Left lobe of liver (tissue), 2 donors: ENCODE measurements at places on chromosomes 2 and 18. TPM values are rescaled to one million over a fixed set of nuclear protein-coding genes. Genes with fewer than 3 reads are reported as not detected.

The RASGRP3 gene
- 3.8 TPM for total RNA-seq

The REG3A gene
- total RNA-seq: 0.45 TPM

DNA sequence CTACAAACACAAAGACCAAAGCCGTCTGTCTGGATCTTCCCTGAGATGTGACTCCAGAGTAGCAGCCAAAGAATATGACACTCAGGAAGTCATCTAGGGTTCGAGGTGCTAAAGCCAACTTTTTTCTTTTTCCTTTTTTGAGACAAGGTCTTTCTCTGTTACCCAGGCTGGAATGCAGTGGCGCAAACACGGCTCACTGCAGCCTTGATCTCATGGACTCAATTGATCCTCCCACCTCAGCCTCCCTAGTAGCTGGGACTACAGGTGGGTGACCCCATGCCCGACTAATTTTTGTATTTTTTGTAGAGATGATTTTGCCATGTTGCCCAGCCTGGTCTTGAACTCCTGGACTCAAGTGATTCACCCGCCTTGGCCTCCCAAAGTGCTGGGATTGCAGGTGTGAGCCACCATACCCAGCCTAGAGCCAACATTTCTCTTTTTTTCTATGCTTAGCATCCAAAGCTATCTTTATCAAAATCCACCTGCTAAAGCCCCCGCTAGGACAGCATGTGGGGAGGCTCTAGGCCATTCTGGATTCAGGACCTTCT is 92.8 kb downstream of the TMEM17 start:
- DNase-seq: no peak

DNA sequence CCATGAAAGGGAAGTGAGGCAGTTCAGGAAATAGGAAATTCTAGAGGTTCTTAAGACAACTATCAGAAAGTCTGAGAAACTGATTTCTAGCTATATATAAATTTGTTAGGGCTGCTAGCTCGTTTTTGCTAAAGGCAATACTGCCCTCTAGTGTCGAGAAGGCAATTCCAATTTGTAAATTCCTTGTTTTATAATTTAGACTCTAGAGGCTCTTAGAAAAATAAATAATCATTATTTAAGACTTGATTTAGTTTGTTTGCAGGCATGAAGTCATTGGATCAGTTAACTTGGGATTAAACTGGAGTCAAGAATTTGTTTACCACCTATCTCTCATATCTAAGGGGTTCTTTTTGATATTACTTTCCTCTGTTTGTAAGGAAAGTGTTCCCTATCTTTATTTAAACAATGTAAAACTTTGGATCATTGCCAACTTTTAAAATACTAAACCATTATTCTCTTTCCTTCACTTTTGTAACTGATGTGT is 66.2 kb downstream of the ACVR2A start:
- DNase-seq: no peak

GRCh38 chr2:113324684-113325160 is 46.0 kb upstream of the PAX8 start:
- peak; percentile 62 for DNase-seq

- no peak for DNase-seq
Measured at GRCh38 chr2:165961818-165962217, 8.2 kb upstream of the TTC21B start.

DNA sequence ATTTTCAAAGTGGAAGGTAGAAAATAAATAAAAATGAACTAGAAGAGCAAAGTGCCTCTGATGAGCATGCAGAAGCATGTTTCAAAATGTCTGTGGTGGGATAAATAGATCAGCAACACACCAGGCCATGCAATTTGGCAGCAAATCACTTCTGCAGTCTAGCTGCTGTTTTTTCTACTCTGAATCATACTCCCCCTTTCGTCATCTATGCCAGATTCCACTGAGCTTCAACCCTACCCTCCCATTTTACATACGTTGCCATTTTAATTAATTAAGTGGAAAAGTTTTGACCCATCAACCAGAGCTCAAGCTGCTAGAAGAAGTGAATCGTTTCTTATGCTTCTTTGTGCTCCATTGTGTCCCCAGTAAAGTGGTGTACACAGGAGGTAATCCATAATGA is 79.3 kb downstream of the NRXN1 start:
- DNase-seq: no peak

DNA sequence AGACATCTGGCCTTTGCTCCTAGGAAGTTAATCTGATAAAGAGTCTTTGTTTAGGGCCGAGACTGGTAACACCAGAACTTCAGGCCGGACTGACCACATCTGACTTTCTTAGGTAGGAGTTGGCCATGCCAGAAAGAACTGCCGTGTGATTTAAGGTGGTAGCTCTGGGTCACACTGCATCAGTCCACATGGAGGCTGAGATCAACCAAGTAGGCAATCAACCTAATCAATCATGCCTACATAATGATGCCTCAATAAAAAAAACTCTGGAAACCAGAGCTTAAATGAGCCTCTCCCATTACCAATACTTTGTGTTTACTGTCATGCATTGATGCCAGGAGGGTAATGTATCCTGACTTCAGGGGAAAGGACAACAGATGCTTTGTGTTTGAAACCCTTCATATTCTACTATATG is 44.1 kb upstream of the ORC2 start:
- no peak for DNase-seq

DNA sequence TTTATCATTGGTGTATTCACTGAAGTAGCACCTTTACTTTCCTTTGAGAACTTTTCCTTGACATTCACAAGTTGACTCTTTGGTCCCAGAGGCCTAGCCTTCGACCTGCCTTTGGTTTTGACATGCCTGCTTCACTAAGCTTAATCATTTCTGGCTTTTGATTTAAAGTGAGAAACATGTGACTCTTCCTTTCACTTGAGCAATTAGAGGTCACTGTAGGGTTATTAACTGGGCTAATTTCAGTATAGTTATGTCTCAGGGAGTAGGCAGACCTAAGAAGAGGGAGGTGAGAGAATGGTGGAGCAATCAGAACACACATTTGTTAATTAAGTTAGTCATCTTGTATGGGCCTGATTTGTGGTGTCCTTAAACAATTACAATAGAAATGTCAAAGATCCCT is 1040.7 kb upstream of the SLC39A10 start:
- DNase-seq: no peak

- DNase-seq: no peak
Measured at GRCh38 chr2:221641181-221641871, 69.2 kb upstream of the EPHA4 start.

GRCh38 chr2:216596980-216597509 is 36.2 kb upstream of the IGFBP2 start:
- no peak for DNase-seq

DNA sequence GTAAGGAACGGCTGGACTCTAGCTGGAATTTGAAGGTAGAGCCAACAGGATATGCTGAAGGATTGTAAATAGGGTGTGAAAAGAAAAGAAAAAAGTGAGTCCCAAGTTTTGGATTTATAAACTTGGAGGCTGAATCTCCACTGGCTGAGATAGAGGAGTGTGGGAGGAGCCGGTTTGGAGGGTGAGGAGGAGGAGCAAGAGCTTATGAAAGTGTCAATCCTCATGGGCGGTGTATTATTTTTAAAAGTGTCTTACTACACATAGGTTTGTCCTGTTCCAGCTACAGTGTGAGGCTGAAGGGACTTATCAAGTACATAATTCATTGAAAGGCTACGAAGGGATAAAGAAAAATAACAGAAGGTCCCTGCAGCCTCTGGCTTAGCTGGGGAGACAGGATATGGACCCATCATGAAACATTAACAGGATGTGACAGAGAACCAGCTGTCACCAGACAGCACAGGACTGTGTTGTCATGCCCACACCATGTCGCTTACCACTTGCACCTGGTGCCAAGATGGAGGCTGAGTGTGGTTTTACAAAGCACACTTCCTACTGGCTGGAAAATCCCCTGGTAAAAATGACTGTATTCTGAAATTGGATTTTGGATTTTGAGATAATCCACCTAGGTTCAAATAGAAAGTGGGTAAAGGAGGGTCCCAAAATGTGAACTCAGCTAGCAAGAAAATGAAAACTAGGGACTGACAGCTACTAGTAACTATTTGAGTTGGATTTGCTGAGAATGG is 2.5 kb upstream of the MREG start:
- DNase-seq: no peak

GRCh38 chr2:234932591-234933168 is 19.1 kb upstream of the SH3BP4 start:
- DNase-seq: no peak

DNA sequence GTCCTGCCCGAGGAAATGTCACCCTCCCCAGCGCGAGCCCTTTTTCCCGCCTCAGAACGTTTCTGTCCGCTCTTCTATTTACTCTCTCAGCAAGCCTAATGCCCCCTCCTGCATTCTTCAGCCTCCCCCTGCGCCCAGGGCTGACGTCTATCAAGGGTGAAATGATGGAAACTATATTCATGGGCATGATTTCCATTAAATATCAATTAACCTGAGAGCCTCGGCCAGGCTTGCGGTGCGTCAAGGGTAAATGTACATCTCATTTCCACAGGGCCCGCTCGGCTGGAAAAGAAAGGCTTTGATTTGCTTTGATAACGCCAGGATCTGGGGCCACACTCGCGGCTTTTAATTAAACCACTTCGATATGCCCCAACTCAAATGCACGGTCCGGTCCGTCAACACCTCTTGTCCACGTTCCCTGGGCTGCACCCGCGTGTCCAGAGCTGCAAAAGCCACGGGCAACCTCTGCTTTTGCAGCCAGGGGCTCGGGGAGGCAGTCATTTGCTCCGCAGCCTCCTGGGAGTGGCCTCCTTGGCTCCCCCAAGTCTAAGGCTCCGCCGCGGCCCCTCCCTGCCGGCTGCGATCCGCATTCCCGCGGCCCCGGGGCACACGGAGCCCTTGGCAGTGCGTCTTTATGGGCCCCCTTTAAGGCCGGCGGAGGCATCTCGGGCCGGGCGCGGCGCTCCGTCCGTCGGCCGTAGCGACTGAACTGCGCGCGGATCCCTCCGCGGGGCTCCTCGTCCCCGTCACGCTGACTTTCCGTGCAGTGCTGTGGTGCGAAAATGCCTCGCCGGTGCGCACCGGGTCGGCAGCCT is at the start of gene HOXD8:
Gene HOXD8 (plus strand): TSS at position 724 of the 815 bp plus-strand sequence. CDS start 662 bp downstream, outside the sequence.
- DNase-seq: no peak

DNA sequence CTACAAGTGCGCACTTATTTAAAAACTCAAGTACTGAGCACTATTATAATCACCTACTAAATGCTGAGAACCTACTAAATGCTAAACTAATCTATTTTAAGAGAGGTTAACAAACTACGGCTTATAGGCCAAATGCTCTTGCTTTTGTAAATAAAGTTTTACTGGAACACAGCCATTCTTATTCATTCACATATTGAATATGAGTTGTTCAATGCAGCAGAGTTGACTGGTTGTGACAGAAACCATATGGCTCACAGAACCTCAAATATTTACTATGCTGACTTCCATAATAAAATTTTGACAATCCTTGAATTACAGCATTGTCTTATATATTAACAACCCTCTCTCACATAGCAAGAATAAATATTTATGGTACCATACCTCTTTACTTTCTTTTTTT is 103.2 kb downstream of the ZNF521 start:
- DNase-seq: no peak

- no peak for DNase-seq
Measured at GRCh38 chr2:36478332-36478738, 119.6 kb downstream of the FEZ2 start.

DNA sequence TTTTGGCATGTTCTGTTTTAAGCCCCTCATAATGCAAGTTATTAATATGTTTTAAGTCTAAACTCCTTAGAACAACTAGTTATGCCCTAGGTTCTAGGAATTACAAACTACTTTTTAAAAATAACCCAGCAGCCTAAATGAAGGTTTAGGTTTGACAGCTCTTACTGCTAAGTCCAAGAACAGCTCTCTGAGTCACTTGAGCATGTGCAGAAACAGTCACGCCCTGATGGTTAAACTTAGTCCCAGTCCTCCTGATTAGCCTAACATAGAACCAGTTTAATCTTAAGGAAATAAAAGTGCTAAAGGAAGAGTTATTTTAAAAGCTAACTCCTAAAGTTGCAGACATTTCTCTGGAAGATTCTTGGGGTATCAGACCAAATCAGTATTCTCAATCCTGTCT is 72.5 kb downstream of the RMDN2 start:
- DNase-seq: no peak

DNA sequence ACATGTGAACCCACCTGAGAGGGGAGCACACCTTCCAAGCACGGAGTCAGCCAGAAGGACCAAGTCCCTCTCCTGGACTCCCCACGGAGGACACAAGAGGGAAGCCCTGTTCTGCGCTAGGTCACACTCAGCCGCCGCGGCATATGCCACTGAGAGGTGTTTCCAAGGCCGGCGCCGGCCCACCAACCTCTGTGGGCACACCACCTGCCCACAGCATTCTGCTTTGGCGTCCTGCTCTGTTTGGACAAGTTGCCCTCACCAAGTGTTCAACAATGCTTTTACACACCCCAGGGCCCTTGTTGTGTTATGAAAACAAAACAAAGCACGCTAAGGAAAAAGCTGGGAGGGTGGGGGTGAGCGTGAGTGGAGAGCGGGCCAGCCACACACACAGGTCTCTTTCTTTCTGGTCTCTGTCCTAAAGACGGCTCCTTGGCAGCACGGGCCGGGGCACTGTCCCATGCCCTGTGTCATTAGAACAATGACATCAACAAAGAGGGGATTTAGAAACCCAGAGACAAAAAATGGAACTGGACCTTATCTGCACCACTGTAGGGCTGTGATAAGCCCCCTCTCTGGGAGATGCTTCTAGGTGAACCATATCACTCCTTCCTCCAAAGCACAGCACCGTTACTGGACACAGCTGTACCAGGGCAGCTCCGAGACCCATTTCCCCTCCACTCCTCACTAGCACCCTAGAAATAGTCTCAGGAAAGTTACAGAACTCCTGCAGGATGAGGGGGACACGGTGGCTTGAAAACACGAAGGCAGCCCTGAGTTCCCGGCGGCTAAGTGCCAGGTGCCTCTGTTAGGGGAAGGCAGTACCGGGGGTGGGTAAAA is 17.0 kb downstream of the SMAD7 start:
- DNase-seq: no peak

DNA sequence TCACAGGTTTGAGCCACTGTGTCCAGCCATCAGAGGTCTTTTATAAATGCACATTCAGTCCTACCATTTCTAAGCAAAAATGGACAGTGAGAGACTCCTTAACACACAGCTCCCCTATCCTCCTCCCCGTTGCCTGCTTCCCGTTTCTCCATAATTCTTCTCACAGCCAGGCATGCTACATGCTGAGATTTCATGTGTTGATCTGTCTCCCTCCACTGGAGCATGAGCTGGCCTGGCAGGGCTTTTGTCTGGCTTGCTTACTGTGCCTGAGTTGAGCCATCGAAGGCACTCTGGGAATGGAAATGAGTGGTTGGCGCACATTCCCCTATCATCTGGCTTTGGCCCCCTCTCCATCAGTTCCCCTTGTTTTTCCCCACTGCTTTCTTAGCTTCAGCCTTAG is 413.5 kb downstream of the PTPRM start:
- no peak for DNase-seq
